ENCODE measurements at places on chromosomes 2 and 18.

DNA sequence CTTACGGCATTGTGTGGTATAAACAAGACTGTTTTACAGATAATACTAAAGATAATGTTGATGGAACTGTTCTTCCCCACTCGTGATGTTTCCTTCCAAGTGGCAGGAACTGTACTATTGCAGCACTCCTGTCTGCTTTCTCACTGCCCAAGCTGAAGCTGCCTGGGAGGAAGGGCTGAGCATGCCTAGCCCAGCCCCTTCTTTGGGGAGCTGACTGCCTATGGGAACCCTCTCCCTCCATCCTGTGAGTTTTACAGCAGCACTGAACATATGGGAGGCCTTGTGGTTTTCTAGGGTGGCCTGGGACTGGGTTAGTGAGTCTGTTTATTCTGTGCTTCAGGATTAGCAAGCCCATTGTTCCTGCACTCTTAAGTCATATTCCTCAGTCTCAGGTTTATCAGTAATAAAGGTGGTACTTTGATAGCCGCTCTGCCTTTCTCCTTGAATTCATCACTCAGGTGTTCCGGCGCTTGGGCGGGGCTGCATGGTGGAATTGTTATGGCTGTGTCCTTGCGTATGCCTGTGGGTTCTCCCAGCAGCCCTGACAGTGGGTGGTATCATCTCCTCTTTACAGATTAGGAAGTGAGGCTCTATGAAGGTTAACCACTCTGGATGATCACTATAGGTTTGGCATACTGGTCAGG is 379.7 kb downstream of the PTPRM start:
- no peak for DNase-seq

- no peak for DNase-seq
These were observed 158.6 kb downstream of the ZNF804A start for GRCh38 chr2:184756885-184757284.

- DNase-seq = no peak
These were observed 12.7 kb upstream of the SERPINB7 start for GRCh38 chr18:63762518-63762917.

DNA sequence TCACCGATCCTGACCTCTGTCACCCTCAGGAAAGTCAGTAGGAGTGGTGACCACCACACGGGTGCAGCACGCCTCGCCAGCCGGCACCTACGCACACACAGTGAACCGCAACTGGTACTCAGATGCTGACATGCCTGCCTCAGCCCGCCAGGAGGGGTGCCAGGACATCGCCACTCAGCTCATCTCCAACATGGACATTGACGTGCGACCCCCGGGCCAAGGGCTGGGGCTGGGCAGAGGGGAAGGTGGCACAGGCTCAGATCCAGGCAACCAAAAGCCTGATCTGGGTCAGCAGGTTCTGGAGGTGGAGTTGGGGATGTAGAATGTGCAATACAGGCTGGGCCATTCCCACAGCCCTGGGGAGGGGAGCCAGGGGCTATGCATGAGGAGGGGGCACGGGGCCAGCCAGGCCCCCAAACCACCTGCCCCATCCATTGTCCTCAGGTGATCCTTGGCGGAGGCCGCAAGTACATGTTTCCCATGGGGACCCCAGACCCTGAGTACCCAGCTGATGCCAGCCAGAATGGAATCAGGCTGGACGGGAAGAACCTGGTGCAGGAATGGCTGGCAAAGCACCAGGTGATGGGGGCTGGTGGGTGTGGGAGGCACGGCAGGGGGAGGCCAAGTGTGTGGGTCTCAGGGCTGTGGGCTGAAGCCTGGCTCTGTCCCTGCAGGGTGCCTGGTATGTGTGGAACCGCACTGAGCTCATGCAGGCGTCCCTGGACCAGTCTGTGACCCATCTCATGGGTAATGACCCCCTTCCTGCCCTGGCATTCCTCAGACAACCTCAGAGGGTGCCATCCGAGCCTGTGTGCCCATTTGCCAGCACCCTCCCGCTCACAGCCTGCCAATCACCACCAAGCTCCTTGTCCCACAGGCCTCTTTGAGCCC is 1.4 kb downstream of the ALPI start:
- no peak for DNase-seq

DNA sequence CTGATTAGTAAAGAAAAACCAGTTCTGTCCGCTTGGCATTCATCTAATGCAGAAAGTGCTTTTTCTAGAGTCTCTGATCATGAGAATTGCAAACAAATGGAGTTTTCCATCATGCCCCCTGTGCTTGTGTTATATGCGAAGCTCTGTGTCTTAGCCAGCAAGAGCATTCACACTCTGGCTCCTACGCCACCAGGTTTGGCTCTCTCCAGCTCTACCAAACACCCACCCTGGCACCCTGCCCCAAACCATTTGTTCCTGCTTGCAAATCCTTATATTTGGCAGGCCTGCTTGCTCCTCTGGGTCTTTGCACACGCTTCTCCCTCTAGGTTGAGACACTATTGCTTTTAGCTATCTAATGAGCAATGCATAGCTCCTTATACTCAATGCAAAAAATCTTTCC is 204.1 kb upstream of the CYRIA start:
- no peak for DNase-seq

GRCh38 chr2:48278590-48278989 is 251.4 kb upstream of the STON1 start:
- DNase-seq = no peak

DNA sequence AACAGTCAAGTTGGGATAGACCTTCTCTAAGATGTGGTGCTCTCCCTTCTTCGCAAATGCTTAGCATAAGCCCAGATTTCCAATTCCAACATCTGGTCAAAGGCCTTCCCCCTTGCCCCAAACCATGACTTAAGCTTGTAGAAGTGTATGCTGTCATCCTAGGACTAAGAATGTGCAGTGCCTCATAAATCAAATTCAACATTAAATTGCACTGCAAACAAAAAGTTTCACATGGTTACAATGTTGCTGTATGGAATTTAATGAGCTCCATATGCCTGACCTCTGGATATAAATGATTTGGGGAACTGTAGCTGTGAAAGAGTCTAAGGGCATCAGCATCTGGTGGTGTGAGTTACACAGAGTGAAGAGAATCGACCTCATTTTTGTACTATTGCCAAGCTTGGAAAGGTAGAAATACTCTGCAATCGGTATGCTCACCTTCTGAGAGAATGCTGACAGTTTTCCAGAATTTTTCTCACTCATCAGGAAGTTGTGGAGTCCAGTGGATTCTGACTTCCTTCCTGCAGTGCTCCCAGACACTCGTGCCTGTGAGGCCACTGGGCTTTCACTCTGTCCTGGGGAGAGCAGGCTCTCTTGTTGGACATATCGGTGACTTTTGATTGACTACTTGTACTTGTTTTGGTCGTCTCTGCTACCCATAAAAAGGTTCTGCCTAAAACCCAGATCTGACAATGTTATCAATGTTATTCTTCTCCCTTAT is 40.6 kb downstream of the FASTKD2 start:
- DNase-seq = no peak

DNA sequence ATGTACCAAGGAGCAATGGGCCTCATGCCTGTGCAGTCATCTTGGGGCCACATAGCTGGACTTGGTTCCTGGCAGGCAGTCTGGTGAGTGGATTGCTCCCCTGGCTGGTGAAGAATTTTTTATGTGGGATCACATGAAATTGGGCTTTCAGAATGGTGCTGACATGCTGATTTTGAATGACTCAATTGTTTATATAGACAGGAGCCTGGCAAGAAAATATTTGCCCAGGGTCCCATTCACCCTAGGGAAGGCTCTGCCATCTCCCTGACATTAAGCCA is 266.9 kb downstream of the DYSF start:
- no peak for DNase-seq

GRCh38 chr18:7626922-7627440 is 59.9 kb downstream of the PTPRM start:
- DNase-seq = no peak

GRCh38 chr2:99660616-99661406 is 171.0 kb upstream of the REV1 start:
- DNase-seq = no peak

DNA sequence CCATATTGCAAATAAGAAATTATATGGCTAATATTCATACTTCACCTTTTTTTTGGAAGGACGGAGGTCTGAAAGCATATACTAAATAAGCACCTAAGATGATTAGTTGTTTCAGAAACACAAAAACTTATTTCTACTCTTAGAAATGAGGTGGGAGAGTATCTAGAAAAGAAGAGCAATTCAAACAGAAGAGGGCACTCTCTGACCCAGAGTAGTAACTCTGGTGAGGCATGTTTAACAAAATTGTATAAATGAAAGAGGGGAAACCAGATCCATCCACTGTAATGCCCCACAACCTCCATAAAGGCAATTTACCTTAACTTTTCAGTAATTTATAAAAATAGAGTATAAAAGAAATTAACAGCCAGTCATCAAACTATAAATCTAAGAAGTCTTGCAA is 669.6 kb upstream of the VRK2 start:
- no peak for DNase-seq

DNA sequence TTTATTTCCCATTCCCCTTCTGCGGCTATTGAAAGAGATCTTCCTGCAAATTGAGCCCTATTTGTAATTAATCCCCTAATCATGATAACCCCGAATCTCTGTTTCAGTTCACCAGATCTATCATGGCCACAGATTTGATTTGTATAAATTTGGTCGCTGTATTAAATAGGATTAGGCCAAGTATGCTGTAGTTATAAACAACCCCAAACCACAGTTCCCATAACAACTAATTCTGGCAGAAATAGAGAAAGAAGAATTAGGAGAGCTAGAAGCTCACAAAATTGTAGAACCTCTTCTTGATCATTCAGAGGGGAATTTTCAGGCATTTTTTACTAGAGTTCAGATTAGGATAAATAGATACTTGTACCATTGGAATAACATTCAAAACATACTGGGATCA is 433.7 kb upstream of the TNP1 start:
- DNase-seq = no peak

GRCh38 chr2:176114120-176114929 is 2.3 kb upstream of the HOXD10 start:
- no peak for DNase-seq

GRCh38 chr2:181970160-181970794 is 15.4 kb upstream of the PPP1R1C start:
- DNase-seq = no peak

- no peak for DNase-seq
These were observed 44.5 kb downstream of the PKDCC start for GRCh38 chr2:42092084-42092996.

GRCh38 chr2:23499439-23499838 is 114.5 kb downstream of the KLHL29 start:
- no peak for DNase-seq

DNA sequence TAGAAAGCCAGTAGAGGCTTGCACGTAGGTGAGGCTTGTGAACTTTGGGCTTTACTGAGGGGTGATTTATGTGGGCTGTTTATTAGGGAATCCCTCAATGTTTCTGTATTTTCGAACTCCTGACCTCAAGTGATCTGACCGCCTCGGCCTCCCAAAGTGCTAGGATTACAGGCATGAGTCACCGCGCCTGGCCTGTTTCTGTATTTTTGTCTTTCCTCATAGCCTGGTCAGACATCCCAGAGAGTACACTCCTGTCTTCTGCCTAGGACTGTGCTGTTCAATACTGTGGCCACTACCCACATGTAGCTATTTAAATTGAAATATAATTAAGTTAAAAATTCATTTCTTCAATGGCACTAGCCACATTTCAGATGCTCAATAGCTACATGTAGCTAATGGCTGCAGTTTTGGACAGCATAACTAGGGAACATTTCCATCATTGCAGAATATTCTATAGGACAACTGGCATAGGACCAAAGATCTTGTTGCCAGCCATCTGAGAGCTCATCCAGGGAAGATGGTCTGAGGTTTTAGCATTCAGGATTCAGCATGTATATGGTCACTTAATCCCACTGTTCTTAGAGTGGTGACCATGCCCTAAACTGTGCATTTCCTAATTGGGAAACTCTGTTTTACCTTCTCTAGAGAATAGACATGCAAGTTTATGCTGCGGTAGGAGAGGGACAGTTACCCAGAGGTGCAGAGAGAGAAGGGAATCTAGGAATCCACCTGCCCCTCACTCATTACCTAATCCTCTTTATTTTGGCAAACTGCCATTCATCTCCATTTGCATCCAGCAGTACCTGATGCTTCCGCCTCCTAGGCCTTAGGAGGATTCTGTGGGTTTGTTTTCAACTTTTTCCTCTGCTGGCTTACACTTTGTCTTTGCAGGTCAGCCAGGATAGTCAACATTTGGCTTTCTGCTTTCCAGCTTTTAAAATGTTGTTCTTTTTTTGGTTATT is 64.4 kb downstream of the LCLAT1 start:
- no peak for DNase-seq

- DNase-seq = no peak
These were observed 70.8 kb downstream of the QPCT start for GRCh38 chr2:37415128-37415820.

DNA sequence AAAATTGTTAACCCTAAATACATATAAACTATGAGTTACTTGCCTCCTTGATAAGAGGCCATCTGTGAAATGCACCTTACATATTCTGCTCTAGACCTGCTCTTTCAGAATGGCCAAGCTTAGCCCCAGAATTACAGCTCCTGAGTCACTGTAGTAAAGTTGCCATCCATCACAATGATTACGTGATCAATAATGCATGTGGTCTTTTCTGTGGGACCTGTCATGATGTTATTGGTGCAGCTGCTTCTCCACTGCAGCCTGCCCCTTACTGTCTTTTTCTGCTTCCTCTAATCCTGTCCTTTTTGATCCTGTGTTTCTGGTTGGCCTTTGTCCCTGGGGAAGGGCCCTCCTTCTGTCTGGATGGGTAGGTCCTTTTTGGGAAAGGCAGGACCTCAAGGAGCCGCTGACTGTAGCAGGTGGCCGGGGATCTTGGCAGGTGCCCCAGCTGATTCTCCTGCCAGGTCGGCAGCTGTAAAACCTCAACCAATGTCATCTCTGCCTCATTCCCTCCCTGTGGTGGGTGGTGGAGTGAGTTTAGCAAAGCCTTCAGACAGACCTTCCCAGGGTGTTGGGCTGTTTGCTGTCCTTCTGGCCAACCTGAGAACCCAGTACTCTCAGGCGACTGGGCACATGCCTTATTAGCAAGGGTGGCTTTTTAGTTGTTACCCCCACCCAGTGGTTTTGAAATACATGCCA is 126.2 kb upstream of the EML6 start:
- DNase-seq = no peak

DNA sequence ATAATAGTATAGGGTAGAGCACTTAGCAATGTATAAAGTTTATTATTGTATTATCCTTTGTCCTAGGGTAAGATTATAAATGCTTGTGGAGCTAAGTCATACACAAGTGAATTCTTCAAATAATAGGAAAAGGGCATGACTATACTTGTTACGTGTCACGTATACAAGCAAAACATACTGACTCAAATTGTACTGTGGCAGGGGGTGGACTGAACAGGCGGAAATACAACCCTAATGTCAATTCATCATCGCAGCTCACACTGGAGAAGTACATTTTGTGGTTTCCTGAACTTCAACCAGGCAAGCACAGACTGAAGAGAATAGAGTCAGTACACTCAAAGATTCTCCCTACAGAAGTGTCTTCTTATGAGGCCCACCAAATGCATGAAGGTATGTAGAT is 201.0 kb downstream of the MBD2 start:
- no peak for DNase-seq

- DNase-seq = no peak
These were observed 106.2 kb downstream of the KCNF1 start for GRCh38 chr2:11017921-11018320.

DNA sequence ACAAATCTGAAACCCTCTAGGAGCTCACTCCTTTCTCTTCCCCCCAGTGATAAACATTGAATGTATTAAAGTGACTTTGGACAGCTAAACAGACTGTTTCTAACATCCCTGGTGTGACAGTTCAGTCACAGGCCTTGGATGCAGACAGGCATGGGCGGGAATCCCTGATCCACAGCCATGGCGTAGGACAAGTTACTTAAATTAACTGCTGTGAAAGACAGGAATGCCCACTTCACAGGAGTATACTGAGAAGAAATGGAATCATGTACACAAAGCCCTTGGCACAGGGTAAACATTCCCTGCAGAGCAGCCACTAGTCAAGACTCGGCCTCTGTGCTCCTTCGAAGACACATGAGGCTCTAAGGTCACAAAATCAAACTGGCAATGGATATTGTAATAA is 34.0 kb downstream of the FARSB start:
- no peak for DNase-seq
